ENCODE measurements at places on chromosomes 12 and 14.

- DNase-seq: no peak
Observed at GRCh38 chr14:25537846-25538455, 488.0 kb upstream of the STXBP6 start.

DNA sequence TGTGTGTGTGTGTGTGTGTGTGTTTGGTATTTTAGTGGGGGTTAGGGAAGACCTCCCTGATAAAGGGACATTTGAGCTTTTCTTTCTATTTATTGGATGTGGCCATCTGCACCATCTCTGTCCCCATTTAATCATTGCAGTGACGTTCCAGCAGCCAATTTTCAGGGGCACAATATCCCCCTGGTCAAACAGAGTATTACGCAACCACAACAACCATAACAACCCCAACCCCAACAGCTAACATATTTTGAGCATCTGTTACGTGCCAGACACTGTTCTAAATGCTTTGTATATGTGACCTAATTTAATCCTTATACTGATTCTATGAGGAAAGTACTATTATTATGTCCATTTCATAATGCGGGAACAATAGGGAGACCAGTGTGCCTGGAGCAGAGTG lies 87.4 kb downstream of the TTC8 start:
- DNase-seq: no peak

GRCh38 chr14:35046751-35047536 lies 872 bp downstream of the FAM177A1 start:
- no peak for DNase-seq

DNA sequence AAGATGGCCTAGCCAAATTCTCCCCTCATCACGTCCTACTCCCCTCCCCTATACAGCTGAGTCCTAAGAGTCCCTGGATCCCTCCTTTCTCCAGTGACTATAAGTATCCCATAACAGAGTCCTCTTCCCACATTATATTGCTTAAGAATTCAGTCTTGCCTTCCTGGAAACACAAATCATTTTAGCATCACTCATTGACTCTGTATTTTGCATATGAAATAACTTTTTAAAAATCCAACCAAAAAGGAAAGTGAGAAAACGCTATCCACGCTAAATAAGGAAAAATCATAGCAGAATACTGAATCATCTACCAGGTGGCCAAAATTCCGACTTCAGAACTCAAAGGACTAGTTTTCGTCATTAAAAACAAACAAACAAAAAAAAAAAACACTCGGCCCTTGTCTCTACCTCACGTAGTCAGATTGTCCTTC lies 130.2 kb downstream of the GCH1 start:
- no peak for DNase-seq

- DNase-seq: no peak
Observed at GRCh38 chr12:54983536-54984101, 943 bp downstream of the TESPA1 start.

DNA sequence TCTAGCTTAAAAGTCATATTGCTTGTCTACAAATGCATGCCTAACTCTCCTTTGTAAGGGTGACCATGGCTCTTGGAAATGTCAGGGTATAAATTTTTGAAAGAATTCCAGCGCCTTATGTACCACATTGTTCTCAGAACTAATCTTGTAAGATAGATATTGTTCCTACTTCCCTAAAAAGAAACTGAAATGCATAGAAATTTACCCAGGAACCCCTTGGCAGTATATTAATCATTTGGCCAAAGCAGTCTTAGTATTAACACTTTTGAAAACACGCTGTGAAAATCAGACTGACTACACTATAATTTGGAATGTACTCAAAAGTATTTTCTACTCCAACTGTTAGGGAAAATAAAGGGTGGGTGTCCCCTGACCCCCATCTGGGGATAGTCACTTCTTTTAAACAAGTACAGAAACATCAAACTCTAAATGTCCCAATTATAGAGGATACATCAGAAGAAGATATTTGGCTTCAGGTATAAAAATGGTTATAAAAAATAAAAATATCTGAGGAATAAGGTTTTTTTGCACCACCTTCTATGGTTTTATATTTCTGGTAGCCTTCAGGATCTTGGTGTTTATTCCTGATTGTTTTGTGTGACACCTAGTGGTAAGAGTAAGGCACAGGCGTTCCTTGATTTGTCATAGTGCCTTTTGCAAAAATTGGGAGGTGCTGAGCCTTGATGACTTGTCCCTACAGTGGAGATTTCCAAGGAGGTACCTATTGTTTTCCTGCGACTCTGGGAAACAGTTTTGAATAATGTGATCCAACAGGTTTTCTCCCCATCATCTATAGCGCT lies 2.2 kb upstream of the NFKBIA start:
- DNase-seq: no peak

DNA sequence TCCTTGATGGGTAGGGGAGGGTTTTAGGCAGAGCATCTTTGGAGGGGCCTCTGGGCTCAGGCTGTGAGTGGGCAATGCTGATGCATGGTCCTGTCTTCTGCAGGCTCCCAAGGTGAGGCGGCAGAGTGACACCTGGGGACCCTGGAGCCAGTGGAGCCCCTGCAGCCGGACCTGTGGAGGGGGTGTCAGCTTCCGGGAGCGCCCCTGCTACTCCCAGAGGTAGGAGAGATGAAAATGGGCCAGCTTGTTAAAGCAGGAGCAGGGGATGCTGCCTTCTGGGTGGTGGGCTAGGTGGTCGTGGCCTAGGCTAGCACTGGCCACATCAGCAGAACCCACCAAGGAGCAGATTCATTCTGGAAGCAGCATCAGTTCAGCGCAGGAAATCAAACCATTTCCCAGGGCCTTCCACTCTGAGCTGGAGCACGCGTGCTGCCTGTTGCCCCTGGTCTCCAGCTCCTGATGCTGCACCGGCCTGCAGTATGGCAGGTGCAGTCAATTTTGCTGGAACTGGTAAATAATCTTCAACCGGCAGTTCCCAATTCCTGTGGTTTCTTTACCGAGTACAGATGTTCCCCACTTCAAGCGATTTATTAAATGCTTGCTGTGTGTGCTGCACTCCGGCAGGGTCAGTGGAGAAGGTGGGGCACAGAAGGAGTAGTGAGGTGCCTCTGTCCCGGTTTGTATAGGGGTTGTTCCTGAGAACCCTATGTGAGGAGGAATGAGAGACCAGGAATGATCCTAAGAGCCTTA lies 7.4 kb downstream of the PAPLN start:
- no peak for DNase-seq

DNA sequence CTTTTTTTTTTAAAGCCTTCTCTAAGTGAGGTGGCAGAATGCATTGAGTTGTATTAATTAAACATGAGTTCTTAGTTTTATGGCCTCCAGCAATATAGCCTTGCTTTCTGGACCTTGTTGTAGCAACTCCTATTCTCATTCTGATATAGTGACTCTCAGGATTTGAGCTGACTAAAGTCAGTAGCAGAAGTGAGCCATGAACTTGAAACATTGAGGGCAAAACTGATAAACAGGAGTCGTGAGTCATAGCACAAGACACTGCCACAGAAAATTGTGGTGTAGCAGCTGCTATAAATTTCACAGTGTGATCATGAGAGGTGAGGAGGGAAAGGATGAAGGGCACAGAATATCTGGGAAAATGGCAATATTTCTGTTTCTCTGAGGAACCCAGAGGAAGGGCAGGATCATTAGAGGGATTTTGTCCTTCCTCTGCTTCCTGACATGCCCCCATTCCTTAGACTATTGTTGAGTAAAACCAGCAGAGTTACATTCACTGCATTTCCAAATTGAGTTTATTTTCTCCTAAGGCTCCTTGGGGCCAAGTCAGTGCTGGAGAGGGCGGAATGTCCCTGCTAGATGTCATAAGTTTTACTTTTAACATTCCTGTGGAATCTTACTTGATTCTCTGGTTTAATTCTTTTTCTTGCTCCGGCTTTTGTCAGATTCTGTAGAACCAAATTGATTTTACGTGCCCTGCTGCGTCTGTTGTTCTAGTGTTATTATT lies 7.5 kb downstream of the KLRG1 start:
- DNase-seq: no peak

DNA sequence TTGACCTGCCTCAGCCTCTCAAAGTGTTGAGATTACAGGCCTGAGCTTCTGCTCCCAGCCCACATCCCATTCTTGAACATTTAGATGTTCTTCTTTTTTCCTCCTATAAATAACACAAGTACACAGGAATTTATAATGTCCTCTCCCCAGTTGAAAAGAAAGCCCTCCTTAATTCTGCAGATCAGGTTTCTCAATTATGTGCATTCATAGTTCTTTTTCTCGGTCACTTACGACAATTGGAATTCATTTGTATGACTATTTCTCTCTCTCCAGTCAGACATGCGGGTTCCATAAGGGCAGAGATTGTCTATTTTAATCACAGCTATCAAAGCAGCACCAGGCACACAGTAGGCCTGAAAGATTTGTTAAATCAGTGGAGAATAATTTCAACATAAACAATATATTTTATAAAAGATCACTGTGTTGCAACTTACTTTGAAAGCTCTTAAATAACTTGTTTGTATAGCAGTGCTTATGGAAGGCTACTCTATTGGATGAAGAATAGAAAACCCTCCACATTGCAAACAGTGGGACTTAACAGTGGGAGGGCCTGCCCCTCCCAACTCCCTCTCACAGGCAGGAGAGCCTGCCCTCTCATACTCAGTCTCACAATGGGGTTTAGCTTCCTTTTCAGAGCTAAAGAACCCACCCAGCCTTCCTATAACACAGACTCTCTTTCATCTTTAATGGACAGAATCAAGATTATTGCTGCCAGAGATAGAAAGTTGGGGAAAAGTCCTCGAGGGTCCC lies 84.1 kb upstream of the TRAF3 start:
- DNase-seq: no peak

DNA sequence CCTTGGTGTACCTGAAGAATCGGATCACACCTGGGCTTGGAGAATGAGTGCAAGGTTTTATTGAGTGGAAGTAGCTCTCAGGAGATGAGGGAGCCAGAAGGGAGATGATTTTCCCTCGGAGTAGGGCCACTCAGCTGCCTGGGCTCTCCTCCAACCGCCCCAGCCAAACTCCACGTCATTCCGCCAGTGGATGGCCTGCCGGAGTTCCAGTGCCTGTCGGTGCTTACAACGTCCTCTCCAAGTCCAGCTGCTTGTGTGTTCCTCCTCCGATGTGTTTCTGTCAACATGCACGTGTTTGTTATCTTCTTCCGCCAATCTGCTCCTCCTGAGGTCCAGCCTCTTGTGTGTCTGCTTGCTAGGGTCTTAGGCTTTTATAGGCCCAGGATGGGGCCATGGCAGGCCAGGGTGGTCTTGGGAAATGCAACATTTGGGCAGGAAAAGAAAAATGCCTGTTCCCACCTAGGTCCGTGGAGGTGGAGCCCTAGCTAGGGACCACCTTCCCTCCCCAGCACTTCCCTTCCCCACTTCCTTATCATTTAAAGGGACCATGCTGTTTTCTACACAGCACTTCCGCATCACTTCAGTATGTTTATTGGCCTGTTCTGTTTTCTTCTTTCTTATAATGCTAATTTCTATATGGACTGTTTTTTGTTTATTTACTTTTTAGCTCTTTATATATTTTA lies 343.2 kb downstream of the PDZRN4 start:
- DNase-seq: no peak

- DNase-seq: no peak
Observed at GRCh38 chr14:58979325-58979724, 209.1 kb upstream of the DAAM1 start.

- DNase-seq: no peak
Observed at GRCh38 chr12:105831372-105831771, 307.4 kb downstream of the NUAK1 start.

- DNase-seq: no peak
Observed at GRCh38 chr12:94596596-94596995, 53.8 kb downstream of the TMCC3 start.

DNA sequence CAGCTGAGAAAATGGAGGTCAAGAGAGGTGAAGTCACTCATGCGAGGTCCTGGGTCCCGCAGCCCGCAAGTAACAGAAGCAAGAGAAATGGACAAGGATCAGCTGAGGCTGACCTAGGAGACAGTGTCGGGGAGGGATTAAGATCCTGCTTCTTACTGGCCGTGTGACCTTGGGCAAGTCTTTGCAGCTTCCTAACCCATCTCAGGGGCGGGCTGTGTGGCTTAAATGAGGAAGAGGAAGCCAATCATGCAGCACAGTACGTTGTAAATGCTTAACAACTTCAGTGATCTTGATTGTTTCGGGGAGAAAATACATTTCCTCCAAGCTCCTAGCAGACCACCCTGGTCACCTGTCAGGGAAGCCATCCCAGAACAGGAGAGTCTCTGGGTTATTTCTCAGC lies 7.1 kb upstream of the PGF start:
- no peak for DNase-seq

DNA sequence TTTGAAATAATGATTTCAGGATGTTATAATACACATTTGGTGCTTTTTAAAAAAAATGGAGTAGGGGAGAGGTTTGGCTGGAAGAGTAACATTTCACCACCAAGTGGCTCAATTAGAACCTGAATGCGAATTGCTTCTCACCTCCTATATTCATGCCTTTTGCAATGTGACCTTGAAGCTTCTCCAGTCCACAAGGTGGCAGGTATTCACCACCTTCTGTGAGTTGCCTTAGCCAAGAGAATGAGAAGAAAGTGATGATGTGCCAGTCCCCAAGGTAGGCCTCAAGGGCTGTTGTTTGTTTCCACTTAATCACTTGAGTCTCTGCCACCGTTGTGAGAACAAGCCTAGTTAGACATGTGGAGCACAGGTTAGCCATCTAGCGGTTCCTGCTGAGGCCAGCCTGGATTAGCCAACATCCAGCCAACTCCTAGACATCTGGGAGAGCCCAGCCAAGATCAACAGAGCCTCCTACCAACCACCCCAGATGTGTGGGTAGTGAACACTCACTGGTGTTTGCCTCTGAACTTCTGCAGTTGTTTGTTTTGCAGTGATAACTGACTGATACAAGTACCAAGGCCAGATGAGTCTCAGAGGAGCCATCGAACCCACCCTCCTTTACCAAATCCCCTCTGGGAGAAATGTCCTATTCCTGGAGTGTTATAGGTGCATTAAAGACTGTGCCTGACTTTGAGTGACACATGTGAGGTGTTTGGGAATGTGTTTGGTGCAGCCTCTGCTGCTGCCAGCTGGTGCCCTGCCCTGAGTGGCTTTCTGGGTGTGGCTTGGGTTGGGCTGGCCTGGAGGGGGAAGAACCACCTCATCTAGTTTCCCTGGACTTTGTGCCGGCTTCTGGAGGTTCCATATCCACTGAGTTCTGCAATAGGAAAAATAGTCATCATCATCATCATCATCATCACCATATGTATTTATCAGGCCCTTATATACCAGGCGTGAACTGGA lies 132.5 kb upstream of the RFLNA start:
- DNase-seq: no peak

- DNase-seq: no peak
Observed at GRCh38 chr12:124750787-124751471, 112.7 kb downstream of the SCARB1 start.

- no peak for DNase-seq
Observed at GRCh38 chr12:46783871-46784270, 41.9 kb downstream of the SLC38A4 start.

GRCh38 chr12:87597114-87597513 lies 432.1 kb downstream of the C12orf50 start:
- no peak for DNase-seq
